IPS DF 19.7 (cell line): ENCODE measurements at places on chromosomes 4 and X.

- no peak for DNase-seq
Measured at GRCh38 chr4:14856934-14857235, 145.4 kb upstream of the CPEB2 start.

DNA sequence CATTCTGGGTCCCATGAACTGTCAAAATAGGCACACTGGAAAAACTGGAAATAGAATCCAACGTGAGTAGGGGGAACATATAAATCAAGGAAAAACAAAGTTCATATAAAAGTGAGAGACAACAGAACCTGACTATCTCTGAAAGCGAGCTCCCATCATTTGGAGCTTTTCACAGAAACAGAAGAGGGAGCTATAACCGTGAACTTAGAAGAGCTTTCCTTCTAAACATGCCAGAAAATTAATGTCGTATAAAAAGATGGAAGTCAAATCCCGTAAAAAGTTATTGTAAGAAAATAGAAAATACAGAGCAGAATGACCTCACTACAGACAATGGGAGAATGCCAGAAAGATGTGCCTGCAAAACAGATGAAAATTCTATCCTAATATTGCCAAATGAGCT, 23.9 kb upstream of the HSD17B10 start:
- no peak for DNase-seq

DNA sequence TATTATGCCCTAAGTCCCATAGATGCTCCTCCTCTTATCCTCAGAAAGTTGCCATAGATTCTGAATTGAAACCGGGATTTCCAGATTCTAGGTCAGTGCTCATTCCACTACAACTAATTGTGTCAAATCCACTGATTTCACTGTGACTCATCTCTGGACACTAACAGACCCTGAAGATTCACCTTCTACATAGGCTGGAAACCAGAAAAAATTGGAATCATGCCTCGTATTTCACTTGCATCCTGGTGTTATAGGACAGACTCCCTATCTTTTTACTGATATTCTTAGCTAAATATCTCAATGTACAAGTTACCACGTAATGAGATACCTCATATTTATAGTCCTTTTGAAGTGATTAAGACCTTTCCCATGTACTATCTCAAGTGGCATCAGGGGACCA, 36.7 kb downstream of the CLNK start:
- DNase-seq, result no peak

GRCh38 chrX:104324461-104325212, 69.9 kb upstream of the ESX1 start:
- DNase-seq, result no peak

DNA sequence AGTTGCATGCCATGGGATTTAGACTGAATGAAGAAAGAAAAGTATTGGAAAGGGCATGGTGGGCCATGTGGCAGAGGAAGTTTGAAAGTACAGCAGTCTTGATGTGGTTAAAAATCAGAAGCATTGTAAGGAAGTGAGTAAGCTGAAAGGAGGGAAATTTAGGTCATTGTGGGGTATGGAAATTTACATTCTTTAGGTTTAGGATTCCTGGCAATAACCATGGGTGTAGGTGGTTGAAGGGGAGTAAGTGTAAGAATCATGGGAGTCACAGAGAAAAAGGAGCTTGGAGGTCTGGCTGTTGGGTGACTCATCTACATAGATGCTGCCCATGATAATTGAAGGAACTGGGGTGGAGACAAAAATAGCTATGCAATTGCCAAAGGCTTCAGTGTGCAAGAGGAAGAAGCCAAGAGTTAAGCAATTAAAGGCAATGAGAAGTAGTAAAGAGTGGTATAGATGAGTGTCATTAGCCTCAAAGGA, 243.8 kb upstream of the LDB2 start:
- no peak for DNase-seq

DNA sequence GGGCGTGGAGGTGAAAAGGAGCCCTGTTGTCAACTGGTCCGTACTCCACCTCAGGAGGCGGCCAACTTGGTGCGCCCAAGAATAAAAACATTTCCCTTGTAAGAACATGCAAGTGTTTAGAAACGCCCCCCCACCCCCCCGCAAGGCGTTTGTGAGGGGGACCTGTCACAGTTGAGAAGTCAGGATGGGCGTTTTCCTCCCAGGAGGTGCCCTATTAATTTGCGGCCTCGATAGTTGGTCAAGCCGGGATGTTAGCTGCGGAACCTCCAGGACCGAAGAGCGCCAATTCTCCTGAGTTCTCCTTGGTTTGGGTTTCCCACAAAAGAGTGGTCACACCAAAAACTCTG, 651 bp upstream of the SAP30 start:
- DNase-seq, result no peak

DNA sequence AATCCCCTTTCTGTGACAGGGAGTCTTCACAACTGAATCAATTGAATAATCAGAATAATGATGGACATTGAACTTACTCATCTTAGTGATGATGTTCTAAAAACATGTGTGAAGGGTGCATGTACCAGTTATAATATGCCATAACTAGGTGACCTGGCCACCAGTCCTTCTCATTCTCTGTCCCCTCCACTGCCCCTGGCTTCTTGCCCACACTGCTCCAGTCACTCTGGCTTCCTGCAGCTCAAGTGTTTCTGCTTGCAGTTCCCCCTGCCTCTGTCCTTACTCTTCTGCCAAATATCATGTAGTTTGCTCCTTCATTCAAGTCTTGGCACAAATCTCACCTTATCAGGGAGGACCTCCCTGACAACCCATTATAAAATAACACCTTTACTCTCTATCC, 168.1 kb upstream of the SLC7A11 start:
- DNase-seq, result no peak

GRCh38 chrX:29617276-29617675, 598.1 kb upstream of the MAGEB2 start:
- DNase-seq, result no peak

GRCh38 chr4:79906303-79906702, 166.7 kb downstream of the ANTXR2 start:
- DNase-seq, result no peak

DNA sequence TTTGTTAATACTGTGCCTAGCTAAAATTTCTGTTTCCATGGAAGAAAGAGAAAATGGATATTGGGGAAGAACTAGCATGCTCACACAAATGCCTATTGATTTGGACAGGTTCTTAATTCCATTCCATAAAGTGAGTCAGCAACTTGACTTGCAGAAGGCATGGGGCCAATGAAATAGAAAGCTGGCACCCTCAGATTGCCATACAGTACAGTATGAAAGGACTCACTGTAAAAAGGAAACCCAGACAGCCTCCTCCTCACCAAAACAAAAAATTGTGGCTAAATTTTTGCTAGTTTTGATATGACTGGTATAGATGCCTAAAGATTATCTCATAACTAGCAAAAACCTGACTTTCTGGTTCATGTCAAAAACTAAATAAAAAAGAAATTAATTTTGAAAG, 11.2 kb upstream of the TAB3 start:
- no peak for DNase-seq

GRCh38 chr4:119707336-119707735, 78.7 kb upstream of the PDE5A start:
- DNase-seq, result no peak

- no peak for DNase-seq
Measured at GRCh38 chrX:44253575-44253942, 89.9 kb downstream of the EFHC2 start.

GRCh38 chrX:13109817-13110216, 65.4 kb upstream of the FAM9C start:
- DNase-seq, result no peak

DNA sequence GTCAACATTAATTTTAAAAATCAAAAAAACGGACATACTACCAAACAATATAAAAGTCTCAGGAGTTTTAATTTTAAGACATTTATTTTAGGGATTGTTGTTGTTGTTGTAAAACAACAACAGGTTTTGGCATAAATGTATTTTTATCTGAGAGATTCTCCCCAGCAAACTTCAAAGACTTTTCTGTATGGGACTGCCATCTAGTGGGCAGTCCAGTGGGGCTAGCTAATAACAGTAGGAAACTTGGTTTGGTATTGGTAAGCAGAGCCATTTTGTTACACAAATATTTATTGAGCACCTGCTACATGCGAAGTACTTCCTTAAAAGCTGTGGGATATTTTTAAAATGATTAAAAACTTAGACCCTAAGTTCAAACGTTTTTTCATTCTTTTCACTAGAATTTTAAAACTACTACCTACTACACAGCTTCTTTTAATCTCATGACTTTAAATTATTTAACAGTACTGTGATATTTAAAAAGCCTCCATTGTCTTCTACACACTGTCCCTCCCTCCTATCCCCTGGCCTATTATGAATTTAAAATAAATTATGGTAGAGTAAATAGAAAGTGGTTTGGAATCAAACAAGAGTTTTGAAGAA, 1028.4 kb upstream of the INTU start:
- no peak for DNase-seq

GRCh38 chrX:133660281-133660680, 245.0 kb upstream of the GPC4 start:
- no peak for DNase-seq

DNA sequence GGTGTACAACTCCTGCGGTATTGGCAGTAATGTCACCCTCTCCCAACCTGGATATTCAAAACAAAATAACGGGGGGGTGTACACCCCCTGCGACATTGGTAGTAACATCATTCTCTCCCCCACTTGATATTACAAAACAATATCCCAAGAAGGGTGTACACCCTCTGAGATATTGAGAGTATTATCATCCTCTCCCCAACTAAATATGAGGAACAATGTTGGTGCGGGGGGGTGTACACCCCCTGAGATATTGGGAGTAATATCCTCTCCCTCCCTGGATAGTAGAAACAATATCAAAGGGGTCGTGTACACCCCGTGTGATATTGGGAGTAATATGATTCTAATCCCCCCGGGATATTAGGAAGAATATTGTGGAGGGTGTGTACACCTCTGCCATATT, 71.4 kb upstream of the ADGRA3 start:
- DNase-seq, result no peak

- DNase-seq, result no peak
Measured at GRCh38 chr4:78218260-78218659, 161.1 kb downstream of the FRAS1 start.

GRCh38 chr4:166458756-166459155, 585.7 kb downstream of the TLL1 start:
- no peak for DNase-seq
